Kasumi-1 (cell line): ENCODE measurements at places on chromosomes 12 and 14.

DNA sequence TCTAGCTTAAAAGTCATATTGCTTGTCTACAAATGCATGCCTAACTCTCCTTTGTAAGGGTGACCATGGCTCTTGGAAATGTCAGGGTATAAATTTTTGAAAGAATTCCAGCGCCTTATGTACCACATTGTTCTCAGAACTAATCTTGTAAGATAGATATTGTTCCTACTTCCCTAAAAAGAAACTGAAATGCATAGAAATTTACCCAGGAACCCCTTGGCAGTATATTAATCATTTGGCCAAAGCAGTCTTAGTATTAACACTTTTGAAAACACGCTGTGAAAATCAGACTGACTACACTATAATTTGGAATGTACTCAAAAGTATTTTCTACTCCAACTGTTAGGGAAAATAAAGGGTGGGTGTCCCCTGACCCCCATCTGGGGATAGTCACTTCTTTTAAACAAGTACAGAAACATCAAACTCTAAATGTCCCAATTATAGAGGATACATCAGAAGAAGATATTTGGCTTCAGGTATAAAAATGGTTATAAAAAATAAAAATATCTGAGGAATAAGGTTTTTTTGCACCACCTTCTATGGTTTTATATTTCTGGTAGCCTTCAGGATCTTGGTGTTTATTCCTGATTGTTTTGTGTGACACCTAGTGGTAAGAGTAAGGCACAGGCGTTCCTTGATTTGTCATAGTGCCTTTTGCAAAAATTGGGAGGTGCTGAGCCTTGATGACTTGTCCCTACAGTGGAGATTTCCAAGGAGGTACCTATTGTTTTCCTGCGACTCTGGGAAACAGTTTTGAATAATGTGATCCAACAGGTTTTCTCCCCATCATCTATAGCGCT, 2.2 kb upstream of the NFKBIA start:
- peak; percentile 84 for DNase-seq

DNA sequence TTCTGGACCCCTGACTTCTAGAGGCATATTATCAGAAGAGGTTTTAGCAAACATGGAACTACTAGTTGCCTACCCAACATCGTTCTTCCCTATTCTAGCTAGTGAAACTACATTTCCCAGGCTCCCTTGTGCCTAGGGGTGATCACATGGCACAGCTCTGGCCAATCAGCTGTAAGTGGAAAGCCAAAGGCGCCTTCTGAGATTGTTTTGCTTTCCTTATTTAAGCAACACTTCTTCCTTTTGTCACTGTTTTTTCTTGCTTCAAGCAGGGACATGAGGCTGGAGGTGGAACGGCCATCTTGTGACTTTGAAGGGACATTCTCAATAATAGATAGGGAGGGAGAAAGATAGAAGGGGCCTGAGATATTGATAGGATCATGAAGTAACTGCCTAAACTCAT, 136.7 kb downstream of the ZNF664 start:
- DNase-seq = peak; percentile 2

GRCh38 chr12:67927324-67927723, 61.9 kb upstream of the IFNG-AS1 start:
- DNase-seq = no peak

DNA sequence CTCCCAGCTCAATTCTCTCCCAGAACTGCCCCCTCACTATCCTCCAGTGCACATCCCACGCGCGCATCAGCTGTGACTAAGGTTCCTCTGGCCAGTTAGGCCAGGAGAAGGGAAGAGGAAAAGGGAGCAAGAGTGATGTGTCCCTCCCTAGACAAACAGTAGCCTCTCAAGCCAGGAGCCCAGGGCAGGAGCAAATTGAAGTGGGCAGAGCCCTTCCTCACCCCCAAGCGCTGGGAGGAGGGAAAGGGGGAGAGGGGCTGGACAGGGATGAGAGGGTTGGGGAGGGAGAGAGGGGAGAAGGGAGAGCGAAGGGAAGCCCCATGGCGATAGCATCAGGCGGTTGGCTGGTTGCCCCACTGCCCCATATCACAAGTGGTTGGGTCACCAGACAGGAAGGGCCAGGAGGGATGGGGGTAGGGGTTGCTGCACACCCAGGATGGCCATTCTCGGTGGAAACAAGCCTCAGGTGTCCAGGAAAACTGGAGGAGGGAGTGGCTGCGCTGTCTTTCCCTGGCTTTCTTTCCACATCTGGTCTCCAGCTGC, 1.1 kb downstream of the CD63 start:
- DNase-seq = no peak

DNA sequence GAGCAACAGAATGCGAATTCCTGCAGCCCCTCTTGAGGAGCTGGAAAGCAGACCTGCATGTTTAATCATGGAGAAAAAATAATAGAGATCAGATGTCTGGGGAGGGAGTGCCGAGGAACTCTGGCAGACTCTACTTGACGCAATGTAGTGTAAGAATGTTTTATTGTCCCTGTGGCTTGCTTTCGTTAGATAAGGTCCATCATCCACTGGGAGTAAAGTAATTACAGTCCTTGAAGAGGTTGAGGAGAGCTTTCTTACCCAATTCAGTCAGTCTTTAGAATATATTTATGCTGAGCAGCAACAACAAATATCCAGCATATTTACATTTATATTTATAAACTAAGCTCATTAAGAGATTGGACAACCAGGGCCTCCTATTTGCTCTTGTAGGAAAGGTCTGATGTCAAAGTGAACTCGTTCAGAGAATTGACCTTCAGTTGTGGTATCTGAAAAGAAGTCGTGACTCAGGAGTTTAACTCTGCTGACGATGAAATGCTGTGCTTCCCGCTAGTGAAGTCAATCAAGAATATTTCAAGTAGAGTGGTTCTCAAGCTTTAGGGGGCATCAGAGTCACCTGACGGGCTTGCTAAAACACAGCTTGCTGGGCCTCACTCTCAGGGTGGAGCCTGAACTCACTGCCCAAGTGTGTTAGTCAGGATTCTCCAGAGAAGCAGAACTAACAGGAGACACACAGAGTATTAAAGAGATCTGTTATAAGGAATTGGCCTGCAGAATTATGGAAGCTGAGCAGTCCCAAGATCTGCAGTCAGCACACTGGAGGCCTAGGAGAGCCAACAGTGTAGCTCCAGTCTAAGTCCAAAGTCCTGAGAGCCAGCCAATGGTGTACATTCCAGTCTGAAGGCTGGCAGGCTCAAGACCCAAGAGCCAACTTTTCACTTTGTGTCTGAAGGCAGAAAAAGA, 139.3 kb upstream of the LMNTD1 start:
- DNase-seq = no peak

GRCh38 chr12:89448526-89448925, 76.1 kb downstream of the GALNT4 start:
- DNase-seq = no peak

DNA sequence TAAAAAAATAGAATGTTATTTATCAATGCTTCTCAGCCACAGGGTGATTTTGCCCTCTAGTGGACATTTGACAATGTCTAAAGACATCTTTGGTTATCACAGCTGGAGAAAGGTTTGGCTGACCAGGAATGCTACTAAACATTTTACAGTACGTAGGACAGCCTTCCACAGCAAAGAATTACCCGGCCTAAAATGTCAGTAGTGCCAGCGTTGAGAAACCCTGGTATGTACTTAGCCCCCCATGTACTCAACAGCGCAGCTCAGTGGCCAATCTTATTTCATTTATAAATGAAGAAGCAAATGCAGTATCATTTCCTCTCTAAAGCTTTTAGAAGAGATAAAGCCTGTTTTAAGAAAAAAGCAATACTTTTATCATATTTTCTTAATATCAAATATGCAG, 5.8 kb downstream of the MARK3 start:
- peak; percentile 89 for DNase-seq

- no peak for DNase-seq
These were observed 316.0 kb downstream of the RAD51B start for GRCh38 chr14:68135566-68135965.

GRCh38 chr12:52879394-52880351, 25.2 kb downstream of the KRT8 start:
- DNase-seq = peak; percentile 77

DNA sequence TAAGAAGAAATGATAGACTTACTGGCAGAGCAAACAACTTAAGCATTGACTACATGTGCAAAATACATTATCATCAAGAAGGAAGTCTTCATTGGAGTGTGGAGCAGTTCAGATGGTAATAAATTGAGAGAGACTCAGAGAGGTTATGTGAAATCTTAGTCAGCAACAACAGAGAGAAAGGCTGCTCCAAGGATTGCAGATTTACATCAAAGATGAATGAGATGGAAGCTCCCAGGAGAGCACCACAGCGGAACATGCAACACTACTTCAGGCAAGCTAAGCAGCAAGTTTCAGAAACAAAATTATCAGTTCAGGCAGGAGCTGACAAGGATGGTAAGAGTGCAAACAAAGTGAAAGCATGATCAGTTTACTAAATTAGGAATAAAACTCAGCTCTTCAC, 882.3 kb downstream of the LRFN5 start:
- no peak for DNase-seq

GRCh38 chr12:212715-213526, 1.0 kb downstream of the SLC6A12 start:
- no peak for DNase-seq

DNA sequence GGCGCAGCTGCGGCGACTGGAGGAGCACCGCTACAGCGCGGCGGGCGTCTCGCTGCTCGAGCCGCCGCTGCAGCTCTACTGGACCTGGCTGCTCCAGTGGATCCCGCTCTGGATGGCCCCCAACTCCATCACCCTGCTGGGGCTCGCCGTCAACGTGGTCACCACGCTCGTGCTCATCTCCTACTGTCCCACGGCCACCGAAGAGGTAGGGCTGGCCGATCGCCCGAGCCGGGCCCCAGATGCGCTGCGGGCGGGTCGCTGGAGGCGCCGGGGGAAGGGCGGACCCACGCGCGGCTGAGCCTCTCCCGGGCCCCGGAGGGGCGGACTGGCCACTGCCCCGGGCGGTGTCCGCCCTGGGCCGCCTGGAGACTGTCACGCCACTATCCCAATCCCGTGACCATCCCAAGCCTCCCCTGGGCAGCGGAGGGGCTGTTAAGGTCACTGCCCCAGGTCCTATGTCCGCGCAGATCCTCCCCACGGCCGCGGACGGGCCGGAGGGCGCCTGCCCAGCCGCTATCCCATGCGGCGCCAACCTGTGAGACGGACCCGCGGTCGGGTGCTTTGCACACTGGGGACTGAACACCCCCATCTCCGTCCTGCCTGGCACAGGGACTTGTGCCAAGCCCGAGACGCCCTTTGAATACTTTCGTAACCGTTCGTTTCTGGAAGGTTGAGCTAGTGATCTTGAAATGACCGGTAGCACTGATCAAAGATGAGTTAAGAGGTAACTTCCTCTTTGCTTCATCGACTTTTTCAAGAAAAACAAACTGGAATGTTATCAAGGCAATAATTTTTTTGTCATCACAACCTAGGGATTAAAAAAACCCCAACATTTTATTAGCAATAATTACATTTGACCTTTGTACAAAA, 725 bp downstream of the CHPT1 start:
- peak; percentile 70 for DNase-seq

DNA sequence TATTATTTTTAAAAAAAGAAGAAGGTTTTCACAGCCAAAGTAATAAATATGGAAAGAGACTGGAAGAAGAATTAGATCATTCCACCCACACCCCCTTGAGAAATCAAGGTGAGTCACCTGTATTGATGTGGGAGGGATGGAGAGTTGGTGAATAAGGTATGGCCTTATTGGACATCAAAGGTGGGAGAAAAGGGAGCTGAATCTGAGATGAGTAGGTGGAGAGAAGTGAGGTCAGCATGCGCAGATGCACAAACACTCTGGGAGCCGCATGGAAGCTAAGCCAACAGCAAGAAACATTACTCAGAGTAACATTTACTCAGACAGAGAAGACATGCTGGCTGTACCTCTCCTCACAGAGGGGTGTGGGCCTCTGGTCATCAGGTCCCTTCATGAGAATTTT, 113.1 kb upstream of the FOXG1 start:
- no peak for DNase-seq

DNA sequence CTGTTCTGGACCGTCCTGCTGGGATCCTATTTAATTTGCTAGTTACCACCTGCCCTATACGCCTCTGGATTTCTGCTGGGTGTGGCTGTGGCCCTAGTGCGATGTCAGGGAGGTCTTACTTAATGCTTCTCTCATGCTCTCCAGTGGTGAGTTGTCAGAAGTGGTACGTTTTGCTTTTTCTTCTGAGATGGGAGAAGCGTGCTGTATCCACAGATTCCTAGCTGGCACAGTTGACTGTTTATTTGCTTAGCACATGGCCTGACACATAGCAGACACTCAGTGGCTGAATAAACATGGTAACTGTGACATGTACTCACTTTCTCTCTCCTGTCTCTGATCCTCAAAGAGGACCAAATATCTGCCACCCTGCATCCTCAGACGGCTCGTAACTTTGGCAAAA, 107.3 kb downstream of the CACNA1C start:
- no peak for DNase-seq

GRCh38 chr14:93153121-93153520, 31.6 kb downstream of the MOAP1 start:
- DNase-seq = no peak

- DNase-seq = no peak
These were observed 90.6 kb downstream of the CIT start for GRCh38 chr12:119786539-119786938.

- DNase-seq = no peak
These were observed 84.4 kb upstream of the ETV6 start for GRCh38 chr12:11564984-11565651.

- DNase-seq = no peak
These were observed 47.6 kb upstream of the EIF5 start for GRCh38 chr14:103286460-103286859.

- DNase-seq = no peak
These were observed 218.7 kb downstream of the RASSF9 start for GRCh38 chr12:85617307-85618091.

DNA sequence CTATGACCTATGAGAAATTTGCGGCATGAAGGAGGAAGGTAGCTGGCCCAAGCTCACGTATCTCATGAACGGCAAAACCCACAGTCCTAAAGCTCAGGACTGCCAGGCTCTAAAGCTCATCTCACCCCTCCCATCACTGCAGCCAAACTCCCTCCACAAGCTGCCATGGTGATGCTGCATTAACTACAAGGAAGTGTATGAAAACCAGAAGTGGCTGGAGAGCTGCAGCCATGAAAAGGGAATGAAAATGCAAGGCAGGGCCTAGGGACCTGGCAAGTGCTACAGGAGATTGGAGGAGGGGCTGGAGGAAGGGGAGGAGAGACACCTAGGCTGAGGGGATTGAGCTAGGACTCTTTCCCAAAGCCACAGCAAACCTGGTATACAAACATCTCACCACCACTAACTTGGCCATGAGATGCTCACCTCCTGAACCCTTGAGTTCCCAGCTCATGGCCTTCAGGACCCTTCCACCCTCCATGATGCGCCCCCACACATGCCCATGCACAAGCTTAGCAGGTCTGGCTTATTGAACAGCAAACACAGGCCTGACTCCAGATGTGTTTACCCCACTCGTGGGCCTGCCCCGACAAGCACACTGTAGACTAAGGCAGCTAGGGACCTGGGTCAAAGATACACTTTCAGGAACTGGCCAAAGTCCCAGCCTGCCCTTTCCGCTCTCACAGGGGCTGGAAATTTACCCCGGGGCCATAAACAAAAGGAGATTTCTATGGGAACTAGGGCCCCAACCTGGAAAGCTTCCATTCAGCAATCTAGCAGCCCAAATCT, 42.0 kb downstream of the LTBP2 start:
- DNase-seq = no peak

GRCh38 chr14:94460631-94461416, 8.2 kb upstream of the SERPINA11 start:
- no peak for DNase-seq
